ENCODE measurements at places on chromosomes 16 and 17. TPM values are rescaled to one million over a fixed set of nuclear protein-coding genes. Genes with fewer than 3 reads are reported as not detected.

- H3K4me1 ChIP-seq = no peaks in the 10 kb centered on the region
- H3K36me3 ChIP-seq = no peaks in the 10 kb centered on the region
- no peak for DNase-seq
- H3K27me3 ChIP-seq = no peaks in the 10 kb centered on the region
Measured at GRCh38 chr16:48395375-48395774, 10.2 kb upstream of the SIAH1 start.

DNA sequence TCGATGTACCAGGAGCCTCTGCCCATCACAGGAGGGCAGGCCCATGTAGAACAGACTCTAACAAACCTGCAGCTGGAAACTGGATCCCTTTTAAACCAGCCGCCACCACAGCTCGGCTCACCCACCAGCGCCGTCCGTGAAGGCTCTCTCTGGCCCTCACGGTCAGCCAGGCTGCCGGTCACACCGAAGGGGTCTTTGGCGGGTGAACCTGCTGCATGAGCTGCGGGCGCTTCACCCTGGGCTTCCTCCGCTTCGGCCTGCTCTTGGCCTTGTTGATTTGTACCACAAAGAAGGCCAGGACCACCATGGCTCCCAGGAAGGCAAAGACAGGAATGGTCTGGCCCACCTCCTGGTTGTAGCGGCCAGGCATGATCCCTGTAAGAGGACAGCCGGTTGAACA is 11.7 kb upstream of the SLC38A8 start:
- H3K27ac ChIP-seq = no peak overlapping the region
- peak; percentile 27 for DNase-seq
- H3K4me3 ChIP-seq = no peak overlapping the region
- peaks cover 86% of the 10 kb centered on the region for H3K36me3 ChIP-seq

DNA sequence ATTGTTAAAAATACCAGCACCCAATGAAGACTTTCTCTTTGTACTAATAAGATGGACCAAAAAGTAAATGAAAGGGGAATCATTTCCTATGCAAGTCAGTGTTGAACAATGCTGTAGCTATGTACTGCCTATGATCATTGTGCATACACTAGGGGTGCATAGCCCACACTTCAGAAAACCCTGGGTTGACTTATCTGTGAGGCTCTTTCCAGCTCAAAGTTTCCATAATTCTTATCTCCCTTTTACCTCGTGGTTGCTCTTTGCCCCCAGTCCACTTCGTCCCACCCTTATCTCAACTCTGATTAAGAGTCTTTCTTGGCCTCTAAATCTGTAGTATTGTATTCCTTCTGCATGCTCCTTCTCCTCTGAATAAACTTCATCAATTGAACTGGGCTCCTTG is 336.8 kb downstream of the SHISA9 start:
- no peaks in the 10 kb centered on the region for H3K4me1 ChIP-seq
- H3K27ac ChIP-seq = no peak overlapping the region
- H3K36me3 ChIP-seq = no peaks in the 10 kb centered on the region
- H3K4me3 ChIP-seq = no peak overlapping the region
- DNase-seq = no peak

GRCh38 chr17:80053102-80053501 is 16.7 kb downstream of the CCDC40 start:
- DNase-seq = no peak
- H3K27me3 ChIP-seq = no peaks in the 10 kb centered on the region
- H3K27ac ChIP-seq = no peak overlapping the region
- peaks cover 16% of the 10 kb centered on the region for H3K36me3 ChIP-seq
- no peak overlapping the region for H3K4me3 ChIP-seq
- H3K4me1 ChIP-seq = no peaks in the 10 kb centered on the region

Gene PLLP
- total RNA-seq = 77.5 TPM

Gene ZNF213
- 10.2 TPM for total RNA-seq

Gene TLK2
- 41.5 TPM for total RNA-seq
